ENCODE measurements at places on chromosomes 7 and 10. TPM values are rescaled to one million over a fixed set of nuclear protein-coding genes. Genes with fewer than 3 reads are reported as not detected.

ZNF777 gene
- total RNA-seq = 19.0 TPM

FANK1 gene
- total RNA-seq = 2.5 TPM

TIAL1 gene
- total RNA-seq = 177 TPM

SPDYE18 gene
- total RNA-seq = 0.93 TPM

- DNase-seq = no peak
Observed at GRCh38 chr7:138872576-138872975, 74.6 kb upstream of the ATP6V0A4 start.

All from progenitor cell of endocrine pancreas (in vitro differentiated cells).